Lower lobe of right lung (tissue), 2 donors: ENCODE measurements at places on chromosomes 13 and 19. TPM values are rescaled to one million over a fixed set of nuclear protein-coding genes. Genes with fewer than 3 reads are reported as not detected.

SLC25A41 gene
- total RNA-seq, result not detected

HAUS8 gene
- total RNA-seq, result 9.1 TPM

MISP3 gene
- total RNA-seq, result 7.1 TPM

ZNF296 gene
- 1.7 TPM for total RNA-seq

GRCh38 chr19:18419699-18420460, 682 bp downstream of the SSBP4 start:
- peak; percentile 66 for DNase-seq

PCSK4 gene
- total RNA-seq, result 7.4 TPM

- no peak for DNase-seq
Measured at GRCh38 chr19:55529636-55530234, 7.2 kb downstream of the SBK2 start.

DNA sequence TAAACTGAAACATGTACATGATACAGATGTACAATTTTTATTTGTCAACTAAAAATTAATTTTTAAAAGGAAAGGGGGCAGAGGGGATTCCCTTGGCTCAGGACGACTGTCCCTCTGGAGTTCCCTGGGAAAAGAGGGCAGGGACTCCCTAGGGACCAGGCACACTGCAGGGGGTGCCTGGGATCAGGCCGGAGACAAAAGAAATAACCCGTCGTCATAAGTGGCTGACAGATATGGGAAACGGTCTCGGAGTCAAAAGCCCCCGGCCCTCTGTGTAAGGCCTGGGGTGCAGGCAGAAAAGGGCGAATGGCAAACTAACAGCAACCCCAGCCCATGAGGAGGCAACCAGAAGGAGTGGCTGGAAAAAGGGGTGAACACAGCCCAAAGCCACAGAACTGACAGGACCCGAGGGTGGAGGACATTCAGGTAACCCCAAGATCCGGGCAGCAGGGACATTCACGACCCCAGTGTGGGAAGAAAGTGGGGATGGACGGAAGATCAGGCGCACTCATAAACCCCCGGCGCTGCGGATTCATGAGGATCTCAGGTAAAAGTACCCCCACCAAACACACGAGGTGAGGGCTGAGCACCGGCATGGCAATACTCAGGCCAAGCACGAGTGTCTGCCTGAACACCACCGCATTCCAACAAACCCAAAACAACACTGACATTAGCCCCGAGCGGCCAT, 6.7 kb downstream of the MLLT1 start:
- DNase-seq, result no peak

- no peak for DNase-seq
Measured at GRCh38 chr19:22052644-22053013, 345 bp downstream of the ZNF257 start.

KIR3DL3 gene
- total RNA-seq, result not detected

ZNF135 gene
- 3.6 TPM for total RNA-seq

GRCh38 chr19:35404879-35405622, 34.2 kb downstream of the GPR42 start:
- no peak for DNase-seq

DNA sequence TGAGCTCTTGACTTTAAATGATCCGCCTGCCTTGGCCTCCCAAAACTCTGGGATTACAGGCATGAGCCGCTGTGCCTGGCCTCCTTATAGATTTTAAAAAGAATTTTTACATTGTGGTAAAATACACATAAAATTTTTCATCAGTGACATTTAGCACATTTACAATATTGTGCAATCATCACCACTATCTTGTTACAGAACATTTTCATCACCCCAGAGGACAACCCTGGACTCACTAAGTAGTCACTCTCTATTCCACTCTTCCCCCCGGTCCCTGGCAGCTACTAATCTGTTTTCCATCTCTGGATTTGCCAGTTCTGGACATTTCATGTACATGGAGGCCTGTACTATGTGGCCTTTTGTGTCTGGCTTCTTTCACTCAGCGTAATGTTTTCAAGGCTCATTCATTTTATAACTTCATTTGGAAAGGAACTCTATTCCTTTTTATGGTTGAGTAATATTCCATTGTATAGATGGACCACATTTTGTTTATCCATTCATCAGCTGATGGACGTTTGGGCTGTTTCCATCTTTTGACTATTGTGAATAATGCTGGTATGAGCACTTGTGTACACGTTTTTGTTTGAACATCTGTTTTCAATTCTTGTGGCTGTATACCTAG, 19.9 kb downstream of the MEGF8 start:
- no peak for DNase-seq

DNA sequence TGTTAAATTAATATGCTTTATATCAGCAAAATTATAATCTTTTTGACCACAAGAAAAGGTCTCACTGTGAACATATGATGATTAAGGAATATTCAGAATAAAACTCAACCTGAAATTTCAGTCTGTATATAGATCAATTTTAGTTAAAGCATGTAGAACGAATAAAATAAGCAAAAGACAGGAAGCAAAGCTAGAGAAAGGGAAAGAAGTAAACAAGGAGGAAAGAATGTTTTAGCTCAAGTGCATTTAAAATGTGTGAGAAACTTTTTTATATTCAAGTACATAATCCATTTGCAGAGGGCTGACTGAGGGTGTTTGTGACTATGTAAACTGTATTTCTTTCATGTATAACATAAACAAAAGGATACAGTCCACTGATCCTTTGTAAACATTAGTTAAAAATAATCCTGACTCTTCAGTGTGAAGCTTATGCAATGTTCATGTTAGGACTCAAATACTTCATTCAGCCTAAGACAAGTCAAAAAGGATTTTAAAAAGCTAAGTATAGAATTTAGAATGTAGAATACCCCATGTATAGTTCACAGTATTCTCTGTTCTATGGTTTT, 472.1 kb downstream of the DIAPH3 start:
- DNase-seq, result no peak

GRCh38 chr13:21557995-21558394, 46.0 kb downstream of the MICU2 start:
- no peak for DNase-seq

GRCh38 chr13:100459747-100460146, 128.8 kb downstream of the GGACT start:
- DNase-seq, result no peak

CEACAM16 gene
- total RNA-seq, result not detected

GRCh38 chr19:4803736-4804695, 12.5 kb downstream of the FEM1A start:
- DNase-seq, result peak; percentile 68

JUNB gene
- 131 TPM for total RNA-seq

- no peak for DNase-seq
Measured at GRCh38 chr19:32066056-32066455, 279.4 kb upstream of the ZNF507 start.

- DNase-seq, result no peak
Measured at GRCh38 chr13:57813651-57814050, 182.1 kb downstream of the PCDH17 start.

PPAN gene
- 30.8 TPM for total RNA-seq

GRCh38 chr19:40286971-40287421, 1.9 kb upstream of the AKT2 start:
- no peak for DNase-seq

GRCh38 chr19:18526316-18526715, 4.4 kb upstream of the ELL start:
- DNase-seq, result no peak

DNA sequence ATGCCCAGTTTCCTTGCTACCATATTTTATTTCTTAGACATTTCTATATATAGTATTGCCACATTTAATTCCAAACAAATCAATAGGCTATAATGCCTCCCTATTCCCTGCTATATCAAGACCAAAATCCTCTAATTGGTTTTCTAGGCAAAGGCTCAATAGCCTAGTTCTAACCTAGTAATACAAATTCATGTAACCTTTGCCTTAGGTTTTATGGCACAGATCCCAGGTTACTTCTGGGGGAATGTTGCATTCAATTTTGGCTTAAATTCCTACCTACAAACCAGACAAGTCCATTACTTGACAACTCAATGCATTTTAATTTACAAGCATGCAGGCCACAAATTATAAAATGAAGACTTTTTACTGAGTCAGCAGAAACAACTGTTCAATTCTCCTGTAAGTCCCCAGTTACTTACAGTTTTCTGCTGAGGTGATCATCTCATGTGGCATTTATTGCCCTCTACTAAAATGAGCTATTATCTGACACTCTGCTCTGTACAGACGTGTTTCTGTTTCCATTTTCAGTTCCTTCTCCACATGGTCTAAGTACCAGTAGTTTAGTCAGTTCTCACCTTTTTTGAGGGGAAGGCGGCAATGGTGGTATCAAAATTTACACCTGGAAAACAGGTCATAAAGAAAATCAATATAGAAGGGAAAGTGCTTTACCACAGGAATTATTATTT, 11.7 kb downstream of the KCNRG start:
- DNase-seq, result no peak

DNA sequence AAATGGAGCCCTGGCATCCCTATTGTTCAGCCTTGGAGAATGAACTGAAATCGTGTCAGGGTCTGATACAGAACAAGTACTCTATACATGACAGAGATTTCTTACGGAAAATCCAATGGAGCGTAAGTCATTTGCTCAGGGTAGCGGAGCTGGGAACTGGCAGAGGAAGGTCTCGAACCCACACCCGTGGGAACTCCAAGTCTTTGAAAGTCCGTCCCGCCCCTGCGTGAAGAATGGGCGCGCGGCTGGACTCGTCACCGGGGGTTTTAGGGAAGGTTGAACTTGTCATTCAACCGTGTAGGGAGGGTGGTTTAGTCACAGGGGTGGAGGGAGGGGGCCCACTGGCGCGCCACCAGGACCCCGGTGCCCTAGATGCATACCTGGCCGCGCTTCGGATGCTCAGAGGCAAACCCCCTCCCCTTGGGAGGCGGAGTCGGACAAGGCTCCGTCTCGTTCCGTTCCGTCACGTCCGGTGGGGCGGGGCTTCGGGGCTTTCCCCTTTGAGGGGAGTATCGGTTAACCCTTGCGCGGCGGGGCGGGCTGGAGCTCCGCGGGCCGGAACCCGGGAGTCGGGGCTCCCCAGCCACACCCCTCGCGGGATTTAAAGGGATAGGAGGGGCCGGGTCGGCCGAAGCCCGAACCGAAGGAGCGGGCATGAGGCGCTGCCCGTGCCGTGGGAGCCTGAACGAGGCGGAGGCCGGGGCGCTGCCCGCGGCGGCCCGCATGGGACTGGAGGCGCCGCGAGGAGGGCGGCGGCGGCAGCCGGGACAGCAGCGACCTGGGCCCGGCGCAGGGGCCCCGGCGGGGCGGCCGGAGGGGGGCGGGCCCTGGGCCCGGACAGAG, at the start of the genes COQ8B and ITPKC:
COQ8B (minus strand) TSS at position 405 of the 843 bp plus-strand sequence. CDS start 2,254 bp downstream, outside the sequence.
ITPKC (plus strand) TSS at position 631 of the 843 bp plus-strand sequence; CDS start at position 655, 24 bp downstream.
- peak; percentile 100 for DNase-seq

DNA sequence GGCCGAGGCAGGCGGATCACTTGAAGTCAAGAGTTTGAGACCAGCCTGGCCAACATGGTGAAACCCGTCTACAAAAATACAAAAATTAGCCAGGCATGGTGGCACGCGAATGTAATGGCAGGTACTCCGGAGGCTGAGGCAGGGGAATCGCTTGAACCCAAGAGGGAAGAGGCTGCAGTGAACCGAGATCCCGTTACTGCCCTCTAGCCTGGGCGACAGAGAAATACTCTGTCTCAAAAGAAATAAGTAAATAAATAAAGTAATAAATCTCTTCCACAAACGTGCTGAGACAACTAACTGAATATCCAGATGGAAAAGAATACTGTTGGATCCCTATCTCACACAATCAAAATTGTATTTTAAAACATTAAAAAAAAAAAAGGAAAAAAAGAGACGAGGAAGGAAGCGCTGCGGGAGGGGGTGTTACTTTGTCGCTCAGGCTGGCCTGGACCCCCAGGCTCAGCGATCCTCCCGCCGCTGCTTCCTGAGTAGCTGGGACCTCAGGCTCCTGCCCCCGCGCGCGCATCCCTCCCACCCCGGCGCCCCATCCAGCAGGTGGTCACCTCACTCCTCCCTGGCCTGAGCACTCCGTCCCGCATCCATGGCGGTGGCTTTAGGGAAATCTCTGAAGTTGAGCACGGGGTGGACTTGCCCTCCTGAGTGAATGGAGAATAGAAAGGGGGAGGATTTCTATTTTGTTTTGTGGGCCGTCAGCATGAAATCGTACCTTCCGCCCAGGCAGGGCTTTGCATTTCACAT, 628 bp upstream of the ZNF813 start:
- DNase-seq, result peak; percentile 54

STARD13 gene
- 61.0 TPM for total RNA-seq

DNA sequence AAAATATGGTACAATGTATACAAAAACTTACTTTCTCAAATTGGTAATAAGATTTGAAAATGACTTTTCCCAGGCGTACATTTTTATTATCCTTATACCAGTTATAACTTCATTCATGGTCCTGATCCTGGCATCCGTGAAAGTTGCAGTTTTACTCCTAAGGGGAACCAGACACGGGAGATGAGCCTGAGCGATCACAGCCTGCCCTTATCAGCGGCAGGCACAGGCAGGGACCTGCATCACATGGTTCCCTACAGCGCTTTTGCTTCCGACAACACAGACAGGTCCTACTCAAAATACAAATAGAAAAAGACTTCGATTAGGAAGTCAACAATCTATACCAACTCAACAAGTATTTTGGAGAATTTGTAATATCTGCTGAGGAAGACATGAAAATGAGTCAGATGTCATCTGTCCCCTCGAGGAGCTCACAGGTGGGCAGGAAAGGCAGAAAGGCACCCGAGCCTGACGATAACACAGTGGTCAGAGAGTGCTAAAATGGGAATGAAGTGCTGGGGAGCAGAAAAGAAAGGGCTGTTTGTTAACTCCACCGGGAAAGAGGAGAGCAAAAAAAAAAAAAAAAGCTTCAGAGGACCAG, 93.4 kb downstream of the ABCC4 start:
- DNase-seq, result no peak

PCP2 gene
- 3.5 TPM for total RNA-seq

SYNGR4 gene
- not detected for total RNA-seq

DNA sequence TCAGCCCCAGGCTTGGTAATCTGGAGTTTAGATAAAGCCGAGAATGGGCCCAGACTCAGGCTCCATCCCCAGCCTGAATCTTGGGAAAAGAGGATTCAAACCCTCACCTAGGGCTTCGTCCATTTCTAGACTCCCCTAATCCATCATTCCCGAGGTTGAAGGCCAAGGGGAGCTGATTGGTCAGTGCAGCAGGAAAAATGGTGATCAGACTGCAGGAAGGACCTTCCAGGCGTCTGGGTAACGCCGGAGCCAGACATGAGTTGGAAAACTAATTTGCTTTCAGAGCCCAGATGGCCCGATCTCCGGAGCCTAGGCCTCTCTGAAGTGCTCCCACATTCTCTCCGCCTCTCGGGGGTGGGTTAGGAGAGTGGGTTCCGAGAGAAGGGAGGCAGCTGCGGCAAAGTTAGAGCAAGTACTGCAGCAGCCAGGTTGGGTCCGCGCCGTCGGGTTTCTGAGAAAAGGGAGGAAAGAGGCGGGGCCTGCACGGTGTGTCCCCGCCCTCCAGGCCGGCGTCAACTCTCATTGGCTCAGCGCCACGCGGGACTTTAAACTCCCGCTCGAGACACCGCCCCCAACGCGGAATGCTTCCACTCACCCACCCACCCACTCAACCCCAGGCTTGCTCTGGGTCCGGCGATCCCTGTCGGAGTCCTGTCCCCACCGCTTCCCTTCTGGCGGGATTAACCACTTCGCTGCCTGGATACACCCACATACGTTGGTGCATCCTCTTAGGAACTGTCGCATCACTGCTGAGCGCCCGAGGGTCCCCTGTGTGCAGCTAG, 788 bp upstream of the RTBDN start:
- DNase-seq, result peak; percentile 57
